ENCODE measurements at places on chromosomes 1 and 21.

DNA sequence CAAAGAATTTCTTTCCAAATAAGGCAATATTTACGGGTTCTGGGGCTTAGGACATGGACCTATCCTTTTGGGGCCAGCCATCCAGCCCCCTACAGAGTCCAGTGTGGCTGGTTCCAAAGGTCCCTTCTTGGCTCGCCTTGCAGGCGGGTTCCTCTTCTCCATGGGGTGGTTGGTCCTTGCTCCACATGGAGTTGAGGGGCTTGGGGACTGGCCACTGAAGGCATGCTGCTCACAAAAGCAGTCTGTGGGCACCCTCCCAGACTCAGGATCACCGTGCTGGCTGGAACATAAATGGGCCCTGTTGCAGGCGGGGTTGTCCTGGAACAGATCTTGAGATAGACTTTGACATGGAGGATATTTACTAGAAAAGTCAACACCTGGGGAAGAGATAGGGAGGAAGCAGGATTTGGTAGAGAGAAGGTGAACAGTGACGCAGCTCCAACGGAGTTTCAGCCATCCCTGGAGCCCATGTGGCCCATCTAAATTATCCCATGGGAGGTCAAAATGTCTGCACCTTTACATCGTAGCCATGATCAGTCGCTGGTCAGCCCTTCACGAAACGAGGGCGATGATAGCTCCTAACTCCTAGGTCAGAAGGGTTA, 39.1 kb upstream of the LRP8 start:
- DNase-seq, result no peak

- no peak for DNase-seq
Observed at GRCh38 chr21:42330380-42331371, 15.5 kb upstream of the TFF3 start.

DNA sequence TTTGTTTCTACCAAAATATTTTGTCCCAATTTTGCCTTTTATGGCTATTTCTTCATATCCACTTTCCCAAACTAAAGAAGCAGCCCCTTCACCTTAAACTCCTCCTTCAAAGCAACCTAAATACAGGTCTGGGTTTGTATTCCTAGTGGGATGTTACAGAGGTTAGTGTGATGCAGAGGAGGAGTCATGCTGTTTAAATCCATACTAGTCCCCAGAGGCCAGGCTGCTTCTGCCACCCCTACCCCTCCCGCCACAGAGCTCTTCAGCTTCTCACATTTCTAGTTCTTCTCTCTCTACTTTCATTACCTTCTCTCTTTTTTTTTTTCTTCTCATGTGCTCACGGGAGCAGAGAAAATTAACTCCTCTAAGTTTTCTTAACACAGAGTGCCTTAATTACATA, 29.3 kb downstream of the SELL start:
- no peak for DNase-seq

- DNase-seq, result no peak
Observed at GRCh38 chr1:62728963-62729362, 40.8 kb upstream of the DOCK7 start.

- DNase-seq, result no peak
Observed at GRCh38 chr21:46037331-46038325, 56.1 kb downstream of the COL6A1 start.

DNA sequence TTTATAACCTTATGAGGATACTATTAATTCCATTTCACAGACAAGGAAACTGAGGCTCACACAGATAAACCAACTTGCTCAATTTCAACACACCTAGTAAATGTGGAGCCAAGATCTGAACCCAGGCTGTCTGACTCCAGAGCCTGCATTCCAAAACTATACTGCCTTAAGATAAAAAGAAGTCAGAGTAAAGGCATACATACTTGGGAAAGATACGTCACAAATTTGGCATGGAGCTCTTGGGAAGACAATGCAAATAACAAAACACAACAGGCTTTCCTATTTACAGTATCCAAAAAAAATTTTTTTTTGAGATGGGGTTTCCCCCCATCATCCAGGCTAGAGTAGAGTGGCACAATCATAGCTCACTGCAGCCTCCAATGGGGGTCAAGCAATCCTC, 5.9 kb downstream of the AKT3 start:
- no peak for DNase-seq

- DNase-seq, result peak; percentile 70
Observed at GRCh38 chr1:164786980-164787833, 228.2 kb downstream of the PBX1 start.

- no peak for DNase-seq
Observed at GRCh38 chr21:34987501-34988072, 61.5 kb downstream of the RUNX1 start.

DNA sequence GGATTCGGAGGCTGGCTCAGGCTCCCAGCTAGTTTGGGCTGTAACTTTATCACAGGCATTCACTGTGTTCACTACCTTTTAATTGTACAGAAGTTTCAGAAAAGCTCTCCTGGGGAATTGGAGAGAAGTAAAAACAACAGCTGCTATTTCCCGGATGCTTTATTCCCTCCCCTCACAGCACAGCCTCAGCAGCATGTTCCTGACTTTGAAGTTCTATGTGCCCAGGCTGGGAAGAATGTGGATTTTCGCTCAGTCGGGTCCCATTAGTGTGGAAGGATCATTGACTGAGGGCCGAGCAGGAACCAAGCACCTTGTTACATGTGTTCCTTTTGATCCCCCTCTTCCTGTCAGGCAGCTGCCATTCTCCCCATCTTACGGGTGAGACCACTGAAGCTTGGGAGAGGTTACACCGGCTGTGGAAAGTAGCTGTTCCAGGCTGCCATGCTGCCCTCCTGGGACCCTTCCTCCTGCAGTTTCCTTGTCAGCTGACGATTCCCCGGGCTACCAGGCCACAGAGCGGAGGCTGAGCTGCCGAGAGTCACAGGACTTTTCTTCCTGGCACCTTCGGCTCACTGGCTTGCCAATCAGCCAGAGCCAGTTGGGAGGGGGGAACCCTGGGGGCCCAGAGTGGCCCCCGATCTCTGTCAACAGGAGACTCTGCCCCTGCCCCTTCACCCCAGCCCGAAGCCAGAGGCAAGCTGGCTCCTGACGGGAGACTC, 223.1 kb upstream of the TMEM51 start:
- no peak for DNase-seq

GRCh38 chr1:155717041-155717440, 28.1 kb downstream of the DAP3 start:
- no peak for DNase-seq

DNA sequence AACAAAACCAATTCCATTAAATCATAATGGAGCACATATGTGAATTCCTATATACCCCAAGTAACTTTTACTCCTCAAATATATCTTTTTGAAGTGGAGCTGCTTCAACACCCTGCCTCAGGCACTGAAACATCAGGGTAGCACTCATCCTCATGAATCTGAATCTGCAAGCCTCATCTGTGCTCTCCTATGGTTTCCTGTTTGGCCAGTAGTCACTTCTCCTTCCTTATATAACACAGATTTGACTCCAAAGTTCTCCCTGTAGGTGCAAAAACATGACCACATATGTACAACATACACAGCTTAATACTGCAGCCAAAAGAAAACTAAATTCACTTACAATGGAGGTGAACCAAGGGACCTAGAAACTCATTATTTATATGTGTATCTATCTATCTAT, 7.2 kb downstream of the TRIT1 start:
- no peak for DNase-seq

GRCh38 chr1:202689493-202690342, 20.5 kb downstream of the SYT2 start:
- DNase-seq, result no peak

DNA sequence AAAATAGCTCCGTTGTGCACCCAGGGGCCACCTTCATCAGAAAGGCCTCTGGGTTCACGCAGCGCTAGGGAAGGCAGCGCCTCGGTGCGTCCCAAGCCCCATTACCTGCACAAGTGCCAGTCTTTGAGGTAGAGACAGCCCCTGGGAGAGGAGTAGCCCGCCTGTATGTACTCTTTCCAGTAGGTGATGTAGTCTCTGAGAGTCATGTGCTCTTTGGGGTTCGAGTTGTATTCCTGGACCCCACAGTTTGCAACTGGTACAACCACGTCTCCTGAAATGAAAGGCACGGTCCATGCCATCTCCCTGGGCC, 601 bp downstream of the JMJD4 start:
- no peak for DNase-seq

DNA sequence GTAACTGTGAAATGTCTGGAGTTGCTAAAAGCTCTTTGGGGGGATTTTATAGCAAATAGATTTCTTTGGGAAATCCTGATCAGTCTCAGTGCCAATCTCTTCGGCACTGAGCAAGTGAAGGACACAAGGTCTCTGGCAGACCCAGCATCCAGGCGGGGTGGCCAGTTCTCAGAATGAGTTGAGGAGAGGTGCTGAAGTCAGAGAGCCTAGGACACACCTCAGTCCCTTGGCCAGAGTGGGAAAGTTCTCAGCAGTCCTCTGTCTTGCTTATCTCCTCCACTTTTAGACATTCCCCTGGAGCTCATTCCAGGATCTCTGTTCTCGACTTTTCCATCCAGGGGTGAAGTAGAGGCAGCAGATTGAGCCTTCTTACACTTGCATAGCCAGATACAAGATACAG, 6.7 kb downstream of the HLX start:
- DNase-seq, result no peak

DNA sequence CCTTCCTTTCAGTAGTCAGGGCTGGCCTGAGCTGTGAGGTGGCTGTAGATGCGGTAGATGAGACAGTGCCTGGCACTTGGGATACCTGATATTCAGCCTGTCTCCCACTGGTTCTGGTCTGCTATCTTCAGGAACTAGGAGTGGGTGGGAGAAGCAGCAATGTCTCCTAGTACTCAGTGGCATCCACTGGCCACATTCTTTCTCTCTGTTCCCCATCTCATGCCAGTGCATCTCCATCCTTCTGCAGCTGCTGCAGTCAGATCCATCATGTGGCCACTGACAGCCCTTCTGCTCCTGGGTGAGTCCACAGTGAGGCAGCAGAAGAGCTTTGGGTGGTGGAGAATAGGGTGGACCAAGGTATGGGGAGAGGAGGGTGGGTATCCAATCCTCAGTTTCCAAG, 1.1 kb downstream of the FCRLB start:
- DNase-seq, result no peak

- peak; percentile 22 for DNase-seq
Observed at GRCh38 chr21:36347278-36347961, 27.4 kb downstream of the MORC3 start.

GRCh38 chr1:176466514-176466913, 3.5 kb downstream of the PAPPA2 start:
- peak; percentile 6 for DNase-seq

DNA sequence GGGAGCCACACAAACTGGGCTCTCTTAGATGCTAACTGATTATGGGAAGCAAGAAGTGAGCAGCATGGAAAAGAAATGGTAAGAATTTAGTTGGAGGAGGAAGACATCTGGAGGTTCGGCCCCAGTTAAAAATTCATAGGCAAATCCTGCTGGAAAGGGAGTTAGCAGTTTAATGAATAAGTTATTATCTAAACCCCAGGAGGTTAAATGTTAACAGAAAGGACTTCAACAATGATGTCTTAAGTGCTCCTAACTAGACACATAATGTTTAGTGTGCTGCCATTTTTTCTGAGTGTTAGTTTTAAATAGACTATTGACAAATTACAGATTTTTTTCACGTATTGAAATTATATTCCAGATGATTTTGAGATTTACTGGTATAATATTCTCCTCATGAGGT, 1265.3 kb upstream of the ADGRL2 start:
- DNase-seq, result no peak

GRCh38 chr1:46173361-46173856, 1.5 kb upstream of the TSPAN1 start:
- DNase-seq, result peak; percentile 54

GRCh38 chr1:46203738-46204405, 738 bp downstream of the LURAP1 start:
- no peak for DNase-seq

- no peak for DNase-seq
Observed at GRCh38 chr1:183653876-183654451, 848 bp upstream of the APOBEC4 start.

- no peak for DNase-seq
Observed at GRCh38 chr1:15429701-15430149, 8.5 kb upstream of the CTRC start.

DNA sequence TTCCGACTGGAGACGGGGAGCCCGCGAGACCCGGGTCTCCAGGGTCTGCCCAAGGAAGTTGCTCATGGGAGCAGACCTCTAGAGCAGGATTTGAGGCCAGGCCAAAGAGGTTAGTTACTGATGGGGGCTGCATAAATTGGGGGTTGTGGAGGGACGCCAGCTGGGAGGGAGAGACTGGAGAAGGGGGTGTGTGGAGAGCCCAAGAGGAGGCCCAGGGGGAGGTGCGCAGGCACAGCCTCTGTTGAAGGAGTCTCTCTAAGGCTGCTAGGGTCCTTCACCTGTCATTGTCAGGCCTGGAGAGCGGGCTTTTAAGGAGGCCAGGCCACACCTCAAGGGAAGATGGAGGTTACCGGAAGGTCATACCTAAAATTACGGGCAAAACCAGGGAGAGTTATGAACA, 363 bp downstream of the PLA2G5 start:
- no peak for DNase-seq

DNA sequence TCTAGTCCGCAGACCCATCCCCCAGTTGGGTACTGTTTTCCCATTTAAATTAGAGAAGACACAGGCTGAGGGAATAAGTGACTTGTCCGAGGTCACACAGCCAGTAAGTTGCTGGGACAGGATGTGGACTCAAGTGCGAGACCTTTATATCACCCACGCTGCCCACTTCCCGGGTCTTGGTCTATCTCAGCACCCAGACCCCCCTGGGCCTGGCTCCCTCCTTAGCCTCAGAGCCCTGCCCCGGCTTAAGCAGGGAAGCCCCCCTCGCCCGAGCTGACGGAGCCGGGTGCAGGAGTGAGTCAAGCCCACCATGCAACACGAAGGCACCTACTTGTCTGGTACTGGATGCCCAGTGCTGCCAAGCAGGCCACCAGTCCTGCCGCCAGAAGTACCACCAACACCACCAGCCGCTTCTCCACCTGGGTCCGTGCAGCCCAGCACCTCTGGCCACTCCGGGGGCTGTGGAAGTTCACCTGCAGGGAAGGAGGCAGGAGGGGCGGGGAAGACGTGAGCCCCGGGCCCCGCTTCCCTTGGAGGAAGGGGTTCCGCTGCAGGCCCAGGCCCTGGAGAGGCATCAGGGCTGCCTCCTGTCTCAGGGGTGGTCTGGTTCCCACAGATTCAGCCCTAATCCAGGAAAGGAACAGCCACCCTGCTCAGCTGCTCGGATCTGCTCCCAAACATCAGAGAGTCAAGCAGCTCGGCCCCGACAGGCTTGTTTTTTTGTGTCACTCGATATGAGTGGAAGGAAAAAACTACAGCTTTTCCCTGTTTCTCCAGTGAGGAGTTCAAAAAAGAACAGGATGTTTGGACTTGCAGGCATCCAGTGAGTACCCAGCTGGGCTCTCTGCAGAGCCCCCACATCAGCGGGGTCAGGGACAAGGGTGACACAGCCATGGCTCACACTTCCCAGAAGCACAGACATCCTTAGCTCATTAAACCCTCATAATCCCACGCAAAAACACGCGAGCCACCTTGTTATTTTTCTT, 11.1 kb downstream of the ECE1 start:
- DNase-seq, result no peak

DNA sequence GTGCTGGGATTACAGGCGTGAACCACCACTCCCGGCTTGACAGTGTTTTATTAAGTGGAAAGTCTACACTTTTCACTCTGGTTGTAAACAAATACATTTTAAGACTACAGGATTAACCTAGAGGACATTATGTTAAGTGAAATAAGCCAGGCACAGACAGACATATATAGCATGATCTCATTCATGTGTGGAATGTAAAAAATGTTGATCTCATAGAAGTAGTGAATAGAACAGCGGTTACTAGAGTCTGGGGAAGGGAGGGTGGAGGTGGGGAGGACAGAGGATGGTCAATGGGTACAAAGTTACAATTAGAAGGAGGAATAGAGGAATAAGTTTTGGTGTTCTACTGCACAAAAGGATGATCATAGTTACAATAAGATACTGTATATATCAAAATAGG, 16.9 kb downstream of the CTH start:
- peak; percentile 41 for DNase-seq

GRCh38 chr1:246724731-246725095, 504 bp downstream of the SCCPDH start:
- peak; percentile 51 for DNase-seq

Measured in fibroblast of skin of right quadriceps (primary cell).